ENCODE measurements at places on chromosomes 3 and 15.

DNA sequence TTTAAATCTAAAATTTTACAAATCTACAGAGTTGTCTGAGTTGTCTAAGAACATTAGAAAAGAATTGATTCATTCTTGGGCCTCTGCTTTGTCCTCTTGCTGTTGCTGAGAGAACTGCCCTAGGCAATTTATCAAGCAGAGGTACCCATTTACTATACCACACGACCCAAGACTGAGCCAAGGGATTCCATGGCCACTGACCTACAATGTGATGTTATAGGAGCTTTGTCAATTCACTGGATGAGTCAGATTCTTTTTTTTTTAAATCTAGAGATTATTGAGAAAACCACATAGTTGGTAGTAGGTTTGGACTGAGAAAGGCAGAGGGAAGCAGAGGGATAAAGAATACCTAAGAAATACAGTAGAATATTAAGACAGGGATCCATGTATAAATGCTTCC, 55.3 kb downstream of the TRAT1 start:
- no peak for DNase-seq

DNA sequence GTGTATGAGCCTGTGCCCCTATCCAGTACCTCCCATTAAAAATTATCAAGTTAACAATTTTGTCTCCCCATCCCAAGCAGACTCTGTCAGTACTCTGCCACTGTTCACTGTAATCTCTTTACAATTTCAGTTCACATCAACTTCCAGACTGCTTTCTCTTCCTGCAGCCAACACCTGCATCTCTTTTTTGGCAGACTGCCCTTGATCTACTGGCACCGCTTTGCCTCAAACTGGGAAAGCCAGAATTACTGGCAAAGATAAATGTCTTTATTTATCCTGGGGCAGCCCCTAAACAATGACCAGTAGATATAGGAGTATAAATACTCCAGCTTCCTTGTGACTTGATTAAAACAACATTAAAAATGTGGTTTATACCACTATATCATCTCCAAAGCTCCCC, 494.1 kb downstream of the ZNF385D start:
- DNase-seq: no peak

DNA sequence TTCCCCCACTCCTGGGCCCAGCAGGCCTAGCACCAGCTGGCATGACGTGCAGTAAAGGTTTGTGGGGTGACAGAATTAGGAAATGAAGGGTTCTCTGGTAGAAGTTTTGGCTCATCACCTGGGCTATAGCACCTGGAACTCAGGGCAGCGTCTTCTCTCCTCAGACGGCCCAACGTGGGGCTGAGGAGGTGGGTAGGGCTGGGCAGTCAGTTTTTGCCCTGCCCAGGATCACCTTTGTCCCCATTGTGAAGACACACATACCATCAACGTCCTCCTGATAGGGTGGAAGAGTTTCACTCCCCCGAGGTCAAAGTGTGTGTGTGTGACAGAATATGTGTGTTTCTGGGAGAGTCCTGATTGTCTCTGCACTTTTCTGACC, 12.1 kb downstream of the KBTBD13 start:
- no peak for DNase-seq

DNA sequence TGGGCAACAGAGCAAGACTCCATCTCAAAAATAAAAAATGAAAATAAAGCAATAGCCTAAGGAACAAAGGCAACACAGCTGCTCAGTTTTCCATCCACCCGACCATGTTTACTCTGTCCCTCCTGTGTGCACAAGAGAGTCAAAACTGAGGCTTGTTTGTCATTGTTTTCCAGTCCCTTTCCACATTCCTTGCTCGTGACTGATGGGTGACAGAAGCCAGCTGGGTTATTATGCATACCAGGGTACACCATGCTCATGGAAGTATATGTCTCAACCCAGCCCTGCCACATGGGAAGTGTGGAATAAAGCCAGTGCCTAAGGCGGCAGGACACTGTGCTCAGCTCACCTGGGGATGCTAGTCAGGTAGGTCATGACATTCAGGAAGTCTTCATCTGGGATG, 49.5 kb downstream of the MCF2L2 start:
- no peak for DNase-seq

DNA sequence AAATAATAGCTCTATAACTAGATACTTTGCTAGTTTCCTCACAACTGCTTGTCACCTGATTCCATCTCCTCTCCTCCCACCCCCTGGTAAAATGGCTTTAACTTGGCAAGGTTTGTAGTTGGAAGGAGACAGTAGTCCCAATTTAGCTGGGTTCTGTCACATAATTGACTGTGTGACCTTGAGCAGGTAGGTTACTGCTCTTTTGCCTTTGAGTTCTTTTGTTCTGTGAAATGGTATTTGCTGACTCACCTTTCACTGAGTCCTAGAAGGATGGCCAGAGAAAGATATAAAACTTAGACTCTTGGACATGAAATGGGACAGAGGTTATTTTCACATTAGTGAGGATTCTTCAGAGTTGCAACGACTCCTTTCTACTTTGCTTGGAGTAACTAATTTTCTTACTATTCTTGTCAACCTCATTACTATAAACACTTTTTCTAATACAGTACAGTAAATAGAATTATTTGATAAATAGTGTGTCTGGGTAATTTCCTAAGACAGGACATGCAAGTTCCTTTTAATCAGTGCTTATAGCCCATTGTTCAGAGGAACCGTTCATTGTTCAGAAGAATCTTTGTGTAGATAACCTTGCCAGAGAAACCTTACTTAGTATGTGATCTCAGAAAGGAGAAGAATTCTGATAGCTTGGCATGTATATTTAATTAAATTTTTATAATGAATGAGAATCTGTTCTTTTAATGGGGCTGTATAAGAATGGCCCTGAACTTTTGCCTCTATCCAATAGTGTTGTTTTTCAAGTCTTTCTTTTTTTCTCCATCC, 14.3 kb downstream of the AKAP13 start:
- no peak for DNase-seq

DNA sequence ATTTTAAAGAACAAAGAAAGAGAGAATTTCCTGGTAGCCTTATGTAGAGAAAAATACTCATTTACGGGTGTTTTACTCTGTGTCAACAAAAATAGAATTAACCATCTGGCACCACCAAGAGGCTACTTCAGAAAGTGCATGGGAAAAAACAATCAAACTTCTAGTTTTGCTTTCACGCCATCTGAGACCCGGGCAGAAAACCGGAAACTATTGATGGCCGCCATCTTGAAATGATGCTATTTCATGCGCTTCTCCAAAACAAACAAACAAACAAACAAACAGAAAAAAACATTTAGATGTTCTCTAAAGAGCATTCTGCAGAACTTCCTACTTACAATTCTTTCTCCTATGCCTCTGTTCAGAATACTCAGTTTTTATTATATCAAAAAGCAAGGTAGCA, 49.4 kb upstream of the SYNPR start:
- no peak for DNase-seq

- no peak for DNase-seq
These were observed 205.2 kb downstream of the RBMS3 start for GRCh38 chr3:29486096-29486495.

DNA sequence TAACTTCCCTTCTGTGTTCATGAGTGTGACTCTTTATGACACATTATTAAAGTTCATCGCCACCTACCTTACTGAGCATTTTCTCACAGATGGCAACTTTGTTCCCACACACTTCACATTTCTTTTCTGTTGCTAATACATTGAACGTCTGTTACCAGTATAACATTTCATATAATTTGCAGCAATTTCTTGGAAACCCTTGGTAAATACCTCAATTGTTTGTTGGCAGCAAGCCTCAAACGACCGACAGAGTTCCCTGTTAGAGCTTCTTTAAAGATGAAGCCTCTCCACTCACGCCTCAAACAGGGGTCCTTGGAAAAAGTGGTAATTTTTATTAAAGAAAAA, 3.2 kb upstream of the CHSY1 start:
- no peak for DNase-seq

GRCh38 chr15:94692710-94693109, 461.3 kb downstream of the MCTP2 start:
- DNase-seq: no peak

DNA sequence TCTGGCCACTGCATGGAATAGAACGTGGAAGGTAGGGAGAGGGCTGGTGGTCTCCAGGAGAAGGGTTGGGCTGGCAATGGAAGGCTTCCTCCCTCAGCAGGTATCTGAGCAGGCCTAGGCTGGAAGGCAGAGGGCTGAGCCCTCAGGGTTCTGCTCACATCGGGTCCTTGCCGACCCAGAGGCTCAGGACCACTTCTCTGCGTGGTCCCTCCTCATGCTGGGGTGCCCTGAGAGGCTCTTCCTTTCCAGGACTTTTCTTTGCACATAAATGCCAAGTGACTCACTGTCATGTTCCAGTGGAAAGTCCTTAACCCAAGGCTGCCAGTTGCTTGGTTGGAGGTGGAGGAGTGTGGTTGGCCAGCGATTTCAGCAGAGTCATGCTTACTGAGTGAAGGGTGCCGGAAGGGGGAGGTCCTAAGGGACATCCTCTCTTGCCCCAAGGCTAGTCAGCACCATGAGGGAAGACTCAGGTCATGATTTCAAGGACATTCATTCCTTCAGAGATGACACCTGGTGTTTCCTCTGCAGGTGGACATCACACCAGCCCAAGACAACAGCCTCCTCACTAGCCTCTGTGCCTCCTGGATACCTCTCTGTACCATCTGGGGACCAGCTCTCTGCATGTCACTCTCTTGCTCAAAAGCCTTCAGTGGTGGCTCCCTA, 8.2 kb downstream of the SLC6A6 start:
- no peak for DNase-seq

DNA sequence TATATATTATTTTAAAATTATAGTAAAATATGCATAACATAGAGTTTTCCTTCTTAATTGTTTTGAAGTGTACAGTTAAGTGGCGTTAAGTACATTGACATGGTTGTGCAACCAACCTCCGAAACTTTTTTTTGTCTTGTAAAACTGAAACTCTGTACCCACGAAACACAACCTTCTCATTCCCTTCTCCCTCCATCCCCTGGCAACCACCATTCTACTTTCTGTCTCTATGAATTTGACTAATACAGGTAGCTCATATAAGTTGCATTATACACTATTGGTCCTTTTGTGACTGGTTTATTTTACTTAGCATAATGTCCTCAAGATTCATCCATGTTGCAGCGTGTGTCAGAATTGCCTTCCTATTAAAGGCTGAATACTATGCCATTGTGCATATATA, 179.4 kb downstream of the SATB1 start:
- DNase-seq: no peak

- DNase-seq: no peak
These were observed 42.2 kb downstream of the ZBTB11 start for GRCh38 chr3:101634591-101635196.

DNA sequence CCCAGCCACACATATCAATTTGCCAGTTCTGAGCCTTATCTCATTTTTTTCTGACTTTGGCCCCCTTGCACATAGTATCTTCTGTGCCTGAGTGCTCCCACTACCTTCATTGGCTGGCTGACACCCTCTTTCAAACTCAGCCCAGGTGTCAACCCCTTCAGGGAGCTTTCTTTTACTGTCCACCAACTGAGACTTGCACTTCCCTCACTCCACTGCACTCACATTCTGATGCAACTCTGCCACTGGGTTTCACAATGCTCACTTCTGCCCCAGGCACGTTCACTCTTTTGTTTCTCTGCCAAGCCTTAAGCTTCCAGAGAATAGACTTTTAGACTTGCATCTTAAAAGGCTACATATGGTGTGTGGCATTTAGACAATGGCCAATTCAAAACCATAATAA, 101.5 kb upstream of the CBLB start:
- DNase-seq: no peak

DNA sequence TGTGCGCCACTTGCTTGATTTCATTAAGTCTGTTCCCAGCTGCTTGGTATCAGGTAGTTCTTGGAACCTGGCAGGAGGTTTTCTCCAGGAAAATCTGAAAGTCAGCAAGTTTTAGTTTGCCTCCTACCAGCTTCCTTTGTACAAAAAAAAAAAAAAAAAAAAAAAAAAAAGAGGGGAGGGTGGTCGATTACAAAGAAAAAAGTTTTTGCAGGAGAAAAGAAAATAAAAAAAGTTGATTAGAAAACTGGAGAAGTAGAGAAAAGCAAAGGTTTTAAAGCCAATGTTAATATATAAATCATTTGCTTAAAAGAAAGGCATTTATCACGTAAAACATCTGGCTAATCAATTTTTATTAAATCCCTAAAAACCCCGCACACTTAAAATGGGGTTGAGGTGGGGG, 5.9 kb downstream of the EPHA3 start:
- DNase-seq: no peak

DNA sequence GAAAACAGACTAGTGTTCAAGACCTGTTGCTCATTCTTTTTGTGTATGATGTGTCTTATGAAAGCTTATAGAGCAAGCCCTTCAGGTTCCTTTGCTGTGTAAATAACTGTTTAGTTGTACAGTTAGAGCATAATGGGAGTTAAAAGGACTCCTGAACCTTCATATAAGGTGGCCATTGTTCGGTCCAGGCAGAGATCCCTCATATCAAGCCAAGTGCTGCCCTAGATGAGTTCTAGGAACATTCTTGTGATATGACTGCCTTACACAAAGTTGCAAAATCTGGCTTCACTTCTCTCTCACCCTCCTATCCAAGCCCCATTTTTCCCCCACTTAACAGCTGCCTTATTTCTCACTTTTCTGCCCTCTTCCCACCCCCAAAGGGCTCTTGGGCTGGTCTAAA, 26.9 kb downstream of the GYG1 start:
- DNase-seq: no peak

GRCh38 chr3:187985647-187986046, 168.3 kb upstream of the LPP start:
- no peak for DNase-seq

GRCh38 chr15:71792521-71792920, 17.8 kb upstream of the NR2E3 start:
- no peak for DNase-seq

DNA sequence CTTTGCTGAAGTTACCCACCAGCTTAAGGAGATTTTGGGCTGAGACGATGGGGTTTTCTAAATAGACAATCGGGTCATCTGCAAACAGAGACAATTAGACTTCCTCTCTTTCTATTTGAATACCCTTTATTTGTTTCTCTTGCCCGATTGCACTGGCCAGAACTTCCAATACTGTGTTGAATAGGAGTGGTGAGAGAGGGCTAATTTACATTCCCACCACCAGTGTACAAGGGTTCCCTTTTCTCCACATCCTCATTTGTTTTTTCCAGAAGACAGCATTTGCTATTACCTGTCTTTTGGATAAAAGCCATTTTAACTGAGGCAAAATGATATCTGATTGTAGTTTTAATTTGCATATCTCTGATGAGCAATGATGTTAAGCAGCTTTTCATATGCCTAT, 329.9 kb upstream of the TPRG1 start:
- no peak for DNase-seq

DNA sequence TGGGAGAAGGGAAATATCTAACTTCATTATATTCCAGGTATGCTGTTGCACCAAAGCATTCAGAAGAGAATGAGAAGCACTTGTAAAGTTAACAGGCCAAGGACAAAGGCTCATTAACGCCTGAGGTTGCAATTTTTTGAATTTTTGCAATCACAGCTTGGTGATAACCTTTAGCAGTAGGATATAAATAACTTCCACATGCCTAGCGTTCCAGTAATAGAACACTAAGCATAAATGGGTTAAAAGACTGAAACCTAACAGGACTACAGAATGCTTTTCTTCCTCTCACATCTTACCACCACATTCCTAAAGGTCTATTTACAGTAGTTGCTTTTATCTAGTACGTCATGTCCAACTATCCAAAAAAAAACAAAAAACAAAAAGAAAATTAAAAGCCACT, 57.4 kb upstream of the IMPG2 start:
- no peak for DNase-seq
